ENCODE measurements at places on chromosomes 2 and 18. TPM values are rescaled to one million over a fixed set of nuclear protein-coding genes. Genes with fewer than 3 reads are reported as not detected.

Gene C18orf54
- 3.6 TPM for total RNA-seq

Gene PSTPIP2
- total RNA-seq, result 0.33 TPM

Gene UGT1A5
- not detected for total RNA-seq

Gene KATNAL2
- total RNA-seq, result 1.9 TPM

Gene GULP1
- 57.0 TPM for total RNA-seq

Gene AKAIN1
- not detected for total RNA-seq

Gene DCDC2C
- 0.36 TPM for total RNA-seq

Gene CFC1
- not detected for total RNA-seq

Gene UGT1A10
- 0.26 TPM for total RNA-seq

Gene FKBP1B
- total RNA-seq, result 9.4 TPM

Gene ACVR1C
- total RNA-seq, result not detected

Gene SLC9A4
- not detected for total RNA-seq

Gene LRRC30
- total RNA-seq, result not detected

Gene PLEKHH2
- total RNA-seq, result 0.75 TPM

Gene RESP18
- not detected for total RNA-seq

Gene PLB1
- 1.3 TPM for total RNA-seq

Gene EFR3B
- total RNA-seq, result 16.8 TPM

Gene TFCP2L1
- total RNA-seq, result 0.74 TPM

Gene MITD1
- total RNA-seq, result 28.5 TPM

Gene CABYR
- total RNA-seq, result 11.3 TPM

Gene CTIF
- 14.0 TPM for total RNA-seq

Gene VWA3B
- 0.43 TPM for total RNA-seq

Gene ABCG5
- total RNA-seq, result not detected

Gene ASPRV1
- total RNA-seq, result 0.37 TPM

Gene ZAP70
- 0.06 TPM for total RNA-seq

Gene ARHGAP15
- total RNA-seq, result not detected

Gene GPR35
- 0.40 TPM for total RNA-seq

Gene FSHR
- not detected for total RNA-seq

Gene BOLL
- total RNA-seq, result not detected

Gene TBR1
- total RNA-seq, result not detected

Gene NAB1
- 33.5 TPM for total RNA-seq

Gene BAZ2B
- 11.9 TPM for total RNA-seq

Gene RIT2
- total RNA-seq, result not detected

Gene MSH6
- total RNA-seq, result 73.7 TPM

Gene ARL5A
- total RNA-seq, result 24.4 TPM

Gene ELAC1
- total RNA-seq, result 4.0 TPM

Gene CYP1B1
- 9.8 TPM for total RNA-seq

Gene MRO
- 0.16 TPM for total RNA-seq

Gene TEX44
- total RNA-seq, result not detected

Gene DYNC1I2
- 68.9 TPM for total RNA-seq

Gene ACP1
- 201 TPM for total RNA-seq

Gene RUFY4
- not detected for total RNA-seq

Gene CYTIP
- total RNA-seq, result not detected

Gene DIPK1C
- total RNA-seq, result not detected

Gene INPP5D
- total RNA-seq, result 0.49 TPM

Gene KIF5C
- 0.41 TPM for total RNA-seq

Gene FASTKD2
- total RNA-seq, result 33.4 TPM

Measured in A549 treated with CpdA at 1 μM for 4 hours (cell line).